ENCODE measurements at places on chromosomes 3 and 15.

DNA sequence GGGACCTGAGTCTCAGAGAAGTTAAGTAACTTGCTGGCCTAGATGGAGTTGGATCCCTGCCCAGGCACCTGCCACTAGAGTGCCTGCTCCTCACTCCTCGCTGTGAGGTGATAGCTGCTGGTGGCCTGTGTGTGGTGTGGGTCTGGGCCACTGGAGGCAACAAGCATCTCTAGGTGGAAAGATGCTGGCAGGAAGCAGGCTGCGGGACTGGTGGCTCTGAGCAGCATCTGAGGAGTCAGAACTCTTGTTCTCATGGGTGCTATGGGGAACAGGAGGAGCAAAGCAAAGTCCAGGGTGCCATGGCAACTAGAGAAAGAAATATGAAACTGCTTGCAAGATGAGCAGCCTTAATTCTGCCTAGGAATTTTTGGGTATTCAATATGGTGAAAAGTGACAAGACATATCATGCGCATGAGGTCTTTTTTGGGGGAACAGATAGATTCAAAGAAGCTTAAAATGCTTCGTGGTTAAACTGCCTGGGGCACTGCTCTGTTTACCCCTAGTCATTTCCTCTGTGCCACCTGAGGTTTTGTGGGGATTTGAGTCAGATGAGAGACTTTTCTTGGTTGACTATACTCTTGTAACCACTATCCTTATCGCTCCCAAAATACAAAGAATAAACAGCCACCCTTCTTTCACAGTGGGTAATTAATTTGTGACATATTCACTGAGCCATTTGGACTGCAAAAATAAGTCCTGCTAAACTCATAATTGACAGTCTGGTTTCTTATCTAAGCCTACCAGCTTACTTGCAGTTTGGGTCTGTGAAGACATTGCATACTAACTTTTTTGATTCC, 50.3 kb downstream of the MED12L start:
- DNase-seq: peak; percentile 97

GRCh38 chr15:92524161-92524560, 130.5 kb downstream of the ST8SIA2 start:
- no peak for DNase-seq

GRCh38 chr3:11671648-11672100, 28.0 kb upstream of the VGLL4 start:
- peak; percentile 51 for DNase-seq

DNA sequence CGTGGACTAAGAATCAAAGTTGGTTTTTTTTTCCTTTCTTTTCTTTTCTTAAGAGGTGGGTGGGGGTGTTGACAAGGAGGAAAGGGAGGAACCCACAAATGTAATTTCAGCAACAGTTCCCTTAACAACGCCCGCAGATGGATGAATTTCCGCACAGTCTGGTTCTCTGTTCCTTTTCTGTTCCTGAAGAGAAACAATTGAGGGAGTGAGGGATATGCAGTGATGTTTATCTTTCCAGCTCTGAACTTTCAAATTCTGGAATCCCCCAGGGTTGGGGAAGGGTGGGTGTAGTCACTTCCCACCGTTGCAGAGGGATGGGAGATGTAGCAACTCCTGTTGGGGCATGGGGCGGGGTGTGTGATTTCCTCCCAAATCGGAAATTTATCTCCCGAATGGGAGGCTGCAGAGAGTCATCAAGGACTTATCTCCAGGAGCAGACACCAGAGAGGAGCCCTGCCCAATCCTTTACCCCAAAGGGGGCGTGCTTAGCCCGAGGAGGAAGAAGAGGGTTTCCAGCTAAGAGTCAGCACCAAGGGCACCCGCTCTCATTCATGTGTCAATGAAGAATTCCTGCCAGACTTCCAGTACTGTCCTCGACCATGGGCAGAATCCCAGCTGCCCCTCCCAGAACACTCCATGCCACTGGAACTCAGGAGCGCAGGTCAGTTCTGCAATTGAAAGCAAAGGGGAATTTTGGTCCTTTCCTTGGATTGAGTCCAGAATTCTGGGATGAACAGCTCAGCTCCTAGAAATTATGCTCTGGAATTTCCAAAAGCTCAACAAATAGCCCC, 35.0 kb upstream of the CFAP161 start:
- peak; percentile 96 for DNase-seq

GRCh38 chr15:43230640-43231115, 9.9 kb upstream of the EPB42 start:
- DNase-seq: peak; percentile 63

- DNase-seq: no peak
Measured at GRCh38 chr3:188624384-188624783, 470.4 kb downstream of the LPP start.

GRCh38 chr3:152961323-152961722, 126.4 kb downstream of the P2RY1 start:
- peak; percentile 65 for DNase-seq

DNA sequence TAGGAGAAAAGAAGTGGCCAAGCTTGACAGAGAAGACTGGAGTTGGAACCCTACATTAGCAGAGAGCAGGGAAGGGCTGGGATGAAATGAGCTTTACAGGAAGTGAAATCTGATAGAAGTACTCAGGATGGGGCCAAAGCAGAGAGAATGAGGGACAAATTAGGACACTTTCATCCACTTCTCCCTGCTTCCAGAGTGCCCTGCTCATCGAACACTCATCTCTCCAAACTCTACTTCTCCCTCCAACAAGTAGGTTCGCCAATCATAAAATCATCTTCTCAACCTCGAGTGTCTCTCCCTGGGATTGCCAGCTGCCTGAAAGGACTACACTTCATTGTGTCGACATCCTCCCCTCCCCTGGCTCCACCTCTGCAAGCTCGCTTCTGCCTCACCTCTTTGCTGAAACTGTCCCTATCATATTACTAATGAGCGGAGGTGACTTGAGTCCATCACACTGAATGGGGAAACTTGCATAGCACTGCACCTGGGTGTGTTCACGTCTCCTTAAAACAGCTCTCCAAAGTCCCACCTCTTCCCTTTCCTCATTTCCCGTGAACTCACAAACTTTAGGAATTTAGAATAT, 365.8 kb downstream of the FOXP1 start:
- no peak for DNase-seq

GRCh38 chr3:60826511-60826910, 424.7 kb downstream of the FHIT start:
- no peak for DNase-seq

GRCh38 chr15:90686435-90687218, 30.5 kb upstream of the BLM start:
- DNase-seq: peak; percentile 87

GRCh38 chr3:151085889-151086483, 522 bp downstream of the MED12L start:
- DNase-seq: peak; percentile 54

GRCh38 chr3:138314751-138315150, 14.9 kb downstream of the NME9 start:
- no peak for DNase-seq

- peak; percentile 60 for DNase-seq
Measured at GRCh38 chr15:67108122-67108961, 42.9 kb downstream of the SMAD3 start.

- DNase-seq: no peak
Measured at GRCh38 chr3:16370872-16371740, 106.1 kb downstream of the OXNAD1 start.

- DNase-seq: no peak
Measured at GRCh38 chr3:151899996-151900395, 26.6 kb downstream of the SUCNR1 start.

DNA sequence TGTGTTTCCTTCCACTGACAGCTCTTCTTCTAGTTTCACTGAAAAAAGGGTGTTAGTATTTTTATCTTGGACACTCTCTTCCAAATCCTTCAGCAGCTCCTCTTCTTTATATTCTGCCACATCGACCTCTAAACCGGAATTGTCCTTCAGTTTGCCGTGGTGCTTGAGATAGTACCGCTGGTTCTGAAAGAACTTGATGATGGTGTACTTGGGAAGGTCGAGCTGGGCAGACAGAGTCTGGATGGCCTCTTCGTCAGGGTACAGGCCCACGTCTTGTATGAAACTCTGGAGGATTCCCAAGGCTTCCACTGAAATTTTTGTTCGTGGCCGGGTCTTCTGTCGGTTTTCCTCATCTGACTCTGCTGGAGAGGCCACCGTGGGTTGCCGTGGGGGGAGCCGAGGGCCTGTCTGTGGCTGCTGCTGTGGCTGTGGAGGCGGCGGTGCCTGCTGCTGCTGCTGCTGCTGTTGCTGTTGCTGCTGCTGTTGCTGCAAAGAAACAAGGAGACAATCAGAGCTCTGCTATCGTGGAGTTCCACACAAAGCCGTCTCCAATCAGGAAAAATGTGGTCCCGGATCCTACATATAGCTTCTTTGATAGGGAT, 75.8 kb downstream of the SATB1 start:
- no peak for DNase-seq

DNA sequence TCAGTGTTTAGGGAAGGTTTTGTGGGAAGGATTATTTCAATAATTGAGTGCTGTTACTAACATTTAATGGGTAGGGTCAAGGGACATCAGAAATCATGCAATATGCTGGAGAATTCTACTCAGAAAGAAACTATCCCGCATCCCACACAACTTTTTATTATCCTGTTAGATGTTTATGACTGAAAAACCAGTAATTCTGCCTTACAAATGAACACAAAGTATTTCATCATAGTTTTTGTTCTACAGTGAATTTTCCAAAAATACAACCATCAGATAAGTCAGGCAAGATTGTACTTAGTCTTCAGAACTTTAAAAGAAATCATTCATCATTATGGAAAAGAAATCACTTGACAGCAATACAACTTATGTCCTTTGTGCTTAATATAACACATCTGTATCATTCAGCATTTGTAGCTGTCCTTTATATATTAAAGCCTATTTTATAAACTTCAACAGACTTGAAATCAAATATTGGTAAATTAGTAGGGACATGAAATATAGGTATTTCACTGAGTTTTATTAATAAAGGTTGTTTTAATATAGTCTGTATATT, 61.9 kb downstream of the TRPM7 start:
- no peak for DNase-seq

GRCh38 chr15:49235446-49236124, 65.5 kb downstream of the GALK2 start:
- DNase-seq: peak; percentile 91

DNA sequence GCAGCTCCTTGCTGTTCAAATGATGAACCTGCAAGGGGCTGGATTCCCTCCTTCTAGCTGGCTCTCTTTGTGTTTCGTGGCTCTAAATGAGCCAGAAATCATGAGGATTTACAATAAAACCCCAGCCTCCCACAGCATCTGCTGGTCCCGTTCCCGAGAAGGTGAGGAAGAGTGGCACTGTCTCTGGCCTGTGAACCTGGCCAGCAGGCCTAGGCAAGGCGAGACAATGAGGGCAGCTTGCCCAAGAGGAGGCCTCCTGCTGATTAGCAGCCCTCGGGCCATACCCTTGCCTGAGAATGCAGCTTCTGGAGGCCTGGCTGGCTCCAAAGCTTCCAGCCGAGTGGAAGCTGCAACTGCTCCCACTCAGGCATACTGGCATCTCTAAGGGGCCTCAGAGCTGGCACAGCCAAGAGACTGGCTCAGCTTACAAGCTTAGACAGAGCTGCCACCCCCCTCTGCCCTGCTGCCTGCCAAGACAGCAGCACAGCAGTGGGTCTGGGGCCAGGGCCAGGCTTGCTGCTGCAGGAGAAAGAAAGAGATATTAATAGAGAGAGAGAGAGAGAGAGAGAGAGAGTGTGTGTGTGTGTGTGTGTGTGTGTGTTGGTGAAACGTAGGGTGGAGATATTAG, 76.5 kb downstream of the HMG20A start:
- no peak for DNase-seq

DNA sequence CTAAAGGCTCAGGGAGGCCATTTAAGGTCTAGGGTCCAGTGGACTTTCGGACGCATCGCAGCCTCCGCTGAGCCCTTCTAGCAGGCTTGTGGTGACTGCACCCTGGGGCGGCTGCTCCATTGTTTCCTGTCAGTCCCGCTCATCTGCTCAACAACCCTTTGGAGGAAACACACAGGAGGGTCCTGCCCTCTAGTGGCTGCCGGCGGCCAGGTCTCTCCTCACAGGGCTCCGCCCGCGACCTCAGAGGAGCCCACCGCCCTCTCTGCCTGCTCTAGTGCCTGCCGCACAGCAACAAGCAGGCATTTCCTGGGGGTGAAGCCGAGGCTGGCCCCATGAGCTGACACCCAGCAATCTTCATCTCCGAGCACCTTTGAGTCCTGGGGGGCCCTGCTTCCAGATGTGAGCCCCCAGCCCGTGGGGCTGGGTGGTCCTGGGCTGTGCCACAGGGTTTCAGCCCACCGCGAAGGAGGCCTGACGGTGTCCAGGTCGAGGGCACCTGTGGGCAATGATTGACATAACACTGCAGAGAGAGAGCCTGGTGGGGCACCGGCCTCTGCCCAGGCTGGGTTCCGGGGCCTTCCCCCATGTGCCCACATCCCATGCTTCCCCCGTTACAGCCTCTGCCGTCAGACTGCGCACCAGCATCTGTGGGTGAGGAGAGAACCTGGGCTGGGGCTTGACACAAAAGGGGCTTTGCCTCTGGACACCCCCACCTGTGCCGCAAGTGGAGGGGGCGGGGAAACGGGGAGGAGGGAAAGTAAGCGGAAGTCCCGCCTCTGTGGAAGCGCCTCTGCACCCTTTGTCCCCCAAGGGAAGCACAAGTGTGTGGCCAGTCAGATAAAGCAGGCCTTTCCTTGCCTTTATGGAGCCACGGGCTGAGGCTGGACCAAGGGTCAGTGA, 27.0 kb upstream of the SFMBT1 start:
- DNase-seq: peak; percentile 94

DNA sequence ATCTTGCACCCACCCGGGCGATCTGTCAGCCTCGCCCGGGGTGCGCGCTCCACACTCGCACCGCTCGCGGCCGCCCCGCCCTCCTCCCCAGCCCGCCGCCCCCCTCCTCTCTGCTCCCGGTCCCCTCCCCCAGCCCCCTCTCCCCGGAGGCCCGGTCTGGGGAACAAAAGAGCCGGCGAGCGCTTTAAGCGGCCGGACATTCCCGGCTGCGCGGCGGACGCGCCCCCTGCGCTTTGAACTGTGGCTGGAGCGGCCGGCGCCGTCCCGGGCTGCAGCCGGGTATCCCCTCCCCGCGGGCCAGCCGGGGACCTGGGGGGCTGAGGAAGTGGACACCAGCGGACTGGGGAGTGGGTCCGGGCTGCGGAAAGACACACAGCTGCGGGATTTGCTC, at the start of gene IGDCC3:
Gene IGDCC3 (minus strand): TSS at position 27 of the 391 bp plus-strand sequence. CDS start 214 bp downstream, outside the sequence.
- no peak for DNase-seq

GRCh38 chr3:63387568-63387967, 109.5 kb downstream of the SYNPR start:
- DNase-seq: no peak

DNA sequence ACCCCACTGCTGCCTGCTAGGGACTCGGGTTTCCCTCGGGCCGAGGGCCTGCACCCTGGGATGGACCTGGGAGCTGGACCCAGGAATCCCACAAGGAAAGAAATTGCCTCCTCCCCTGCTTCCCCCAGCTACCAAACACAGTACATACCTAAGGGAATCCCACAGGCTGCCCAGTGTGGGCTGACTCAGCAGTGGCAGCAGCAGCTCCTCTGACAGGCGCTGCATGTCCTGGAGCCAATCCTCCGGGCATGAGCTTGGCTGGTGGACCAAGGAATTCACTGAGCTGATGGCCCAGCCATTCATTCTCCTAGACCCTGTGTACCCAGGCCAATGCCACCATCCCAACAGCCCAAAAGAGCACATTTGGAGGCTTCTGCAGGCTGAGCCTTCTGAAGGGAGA, 9.5 kb upstream of the LTK start:
- no peak for DNase-seq

GRCh38 chr3:2927259-2927658, 182.9 kb downstream of the IL5RA start:
- no peak for DNase-seq

Data from hematopoietic multipotent progenitor cell treated with erythropoietin and hydrocortisone succinate and interleukin-3 and kit ligand, for 4 days (in vitro differentiated cells).